ENCODE measurements at places on chromosomes 1 and 21. TPM values are rescaled to one million over a fixed set of nuclear protein-coding genes. Genes with fewer than 3 reads are reported as not detected.

The KCNE2 gene
- not detected for total RNA-seq

The CENPF gene
- total RNA-seq, result 2.3 TPM

The KCNJ15 gene
- total RNA-seq, result 1.5 TPM

The GBP6 gene
- under 0.01 TPM for total RNA-seq

The CD247 gene
- total RNA-seq, result not detected

The SAMSN1 gene
- total RNA-seq, result not detected

The HEATR1 gene
- 27.0 TPM for total RNA-seq

The NTMT2 gene
- total RNA-seq, result not detected

The FYB2 gene
- not detected for total RNA-seq

The CLIC6 gene
- 1.8 TPM for total RNA-seq

The XPR1 gene
- total RNA-seq, result 31.5 TPM

The TMEM82 gene
- total RNA-seq, result not detected

The SLC44A5 gene
- total RNA-seq, result under 0.01 TPM
